ENCODE measurements at places on chromosomes 1 and 21. TPM values are rescaled to one million over a fixed set of nuclear protein-coding genes. Genes with fewer than 3 reads are reported as not detected.

NTMT2 gene
- total RNA-seq, result not detected

CHIA gene
- total RNA-seq, result not detected

ANGPTL3 gene
- not detected for total RNA-seq

REN gene
- under 0.01 TPM for total RNA-seq

TRIM46 gene
- total RNA-seq, result 4.5 TPM

All from bladder microvascular endothelial cell (primary cell).